ENCODE measurements at places on chromosomes 6 and 20.

DNA sequence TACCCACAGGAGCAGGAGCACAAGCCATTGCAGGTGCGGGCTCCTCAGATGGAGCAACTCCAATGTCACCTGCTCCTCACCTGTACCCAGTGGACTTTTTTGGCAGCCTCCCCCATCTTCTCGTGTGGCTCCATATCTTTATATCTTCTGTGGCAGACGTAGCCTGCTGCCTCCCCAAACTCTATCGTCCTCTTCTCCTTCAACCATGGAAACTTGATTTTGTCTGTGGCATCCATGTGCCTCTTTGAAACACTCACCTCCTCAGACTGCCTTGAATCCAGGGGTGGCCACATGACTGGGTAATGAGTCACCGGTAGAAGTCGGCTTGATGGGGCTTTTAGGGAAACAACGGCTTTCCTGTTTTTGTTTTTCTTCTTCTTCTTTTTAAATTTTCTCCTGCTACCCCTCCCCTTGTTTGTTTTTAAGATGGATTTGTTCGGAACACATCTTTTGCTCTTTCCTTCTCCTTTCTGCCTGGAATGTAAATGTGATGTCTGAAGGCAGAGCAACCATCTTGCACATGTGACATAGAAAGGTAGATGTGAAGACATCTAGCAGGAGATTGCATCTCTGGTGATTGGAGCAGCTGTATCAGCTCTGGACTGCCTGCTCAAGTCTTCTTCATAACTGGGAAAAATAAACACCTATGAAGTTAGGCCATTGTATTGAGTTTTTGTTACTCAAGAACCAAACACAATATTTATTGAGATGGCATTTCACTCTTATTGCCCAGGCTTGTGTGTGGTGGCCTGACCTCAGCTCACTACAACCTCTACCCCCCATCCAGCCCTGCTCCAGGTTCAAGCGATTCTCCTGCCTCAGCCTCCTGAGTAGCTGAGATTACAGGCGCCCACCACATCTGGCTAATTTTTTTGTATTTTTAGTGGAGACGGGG lies 69.9 kb upstream of the DDR1 start:
- DNase-seq: peak; percentile 59

DNA sequence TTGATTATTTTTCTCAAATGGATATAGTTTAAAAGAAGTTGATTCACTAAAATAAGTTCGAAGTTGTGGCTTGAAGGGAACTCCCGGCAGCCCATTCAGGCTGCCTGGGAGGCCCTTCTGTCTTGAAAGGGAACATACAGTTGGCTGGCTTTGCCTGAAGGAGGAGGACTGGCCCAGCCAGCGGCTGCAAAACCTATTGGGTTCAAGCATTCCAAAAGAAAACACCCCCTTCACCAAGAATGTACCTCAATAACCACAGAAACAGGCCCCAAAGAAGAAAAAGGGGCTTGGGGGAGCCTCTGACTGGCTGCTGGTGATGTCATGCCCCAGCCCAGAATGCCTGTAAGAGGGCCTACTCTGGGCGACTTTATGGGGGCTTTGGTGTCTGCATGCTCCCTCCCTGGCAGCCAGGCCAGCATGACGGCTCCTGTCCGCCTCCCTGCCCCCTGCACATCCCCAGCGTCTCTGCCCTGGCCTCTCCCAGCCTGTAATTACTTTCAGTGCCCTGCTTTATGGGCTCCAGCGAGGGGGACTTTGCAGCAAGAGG lies 36.5 kb downstream of the MAFB start:
- no peak for DNase-seq

DNA sequence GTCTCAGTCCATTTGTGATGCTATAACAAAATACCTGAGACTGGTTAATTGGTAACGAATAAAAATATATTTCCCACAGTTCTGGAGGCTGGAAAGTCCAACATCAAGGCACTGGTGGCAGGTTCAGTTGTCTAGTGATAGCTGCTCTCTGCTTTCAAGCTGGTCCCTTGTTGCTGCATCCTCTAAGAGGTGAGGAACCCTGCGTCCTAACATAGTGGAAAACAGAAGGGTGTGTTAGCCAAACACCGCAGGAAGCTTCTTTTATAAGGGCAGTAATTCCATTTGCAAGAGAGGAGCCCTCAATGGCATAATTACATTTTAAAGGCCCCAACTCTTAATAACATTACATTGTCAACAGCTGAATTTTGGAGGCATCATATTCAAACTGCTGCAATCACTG lies 372.7 kb downstream of the ADGRB3 start:
- DNase-seq: no peak

DNA sequence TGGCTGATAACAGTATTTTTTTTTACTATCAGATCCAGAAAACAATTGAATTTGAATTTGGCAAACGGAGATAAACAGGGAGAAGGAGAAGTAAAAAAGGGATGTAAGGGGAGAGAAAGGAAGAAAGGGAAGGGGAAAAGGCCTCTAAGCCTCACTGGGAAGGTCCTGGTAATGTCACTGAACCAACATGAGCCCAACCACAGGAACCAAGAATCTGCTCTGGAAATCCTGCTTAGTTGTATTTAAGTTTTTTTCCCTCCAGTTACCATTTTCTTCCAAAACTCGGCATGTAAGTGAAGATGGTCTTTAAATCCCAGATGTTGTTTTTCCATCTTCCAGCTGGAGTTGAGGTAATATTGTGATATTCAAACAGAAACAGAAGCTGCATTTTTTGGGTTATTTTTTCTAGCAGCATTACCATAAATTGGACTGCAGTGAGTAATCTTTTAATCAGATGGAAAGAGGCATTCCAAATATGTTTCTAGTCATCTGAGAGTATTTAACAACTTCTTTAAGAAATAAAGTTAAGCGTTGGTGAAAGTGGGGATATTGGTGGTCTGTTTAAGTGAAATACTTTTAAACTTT lies 91.1 kb downstream of the TXNDC5 start:
- DNase-seq: peak; percentile 45

DNA sequence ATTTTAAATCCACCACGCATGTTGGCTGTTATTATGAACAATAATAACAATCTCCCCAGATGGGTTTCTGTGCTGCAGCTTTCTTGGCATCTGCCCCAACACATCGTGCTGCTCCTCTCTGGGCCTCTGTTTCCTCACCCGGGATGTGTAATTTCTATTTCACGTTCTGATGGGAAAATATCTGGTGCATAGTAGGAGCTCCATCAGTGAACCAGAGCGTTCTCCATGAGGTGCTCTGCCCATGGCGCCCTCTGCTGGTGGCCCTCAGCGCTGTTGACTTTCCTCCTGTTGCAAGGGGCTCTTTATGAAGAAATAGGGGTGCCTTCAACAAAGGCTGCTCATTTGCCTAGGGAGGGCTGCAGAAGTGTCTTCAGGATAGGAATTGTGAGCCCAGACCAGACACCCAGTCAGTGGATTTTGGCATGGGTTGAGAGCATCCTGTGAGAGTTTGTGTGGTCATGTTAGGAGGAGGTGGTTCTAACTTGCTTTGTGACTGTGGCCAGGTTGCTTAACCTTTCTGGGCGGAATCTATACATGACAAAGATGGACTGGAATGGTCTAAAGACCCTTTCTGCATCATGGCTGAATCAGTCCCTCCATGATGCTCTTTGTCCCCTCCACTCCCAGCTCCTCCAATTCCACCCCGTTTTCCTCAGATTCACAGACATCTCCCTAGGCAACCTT lies 8.1 kb downstream of the SCRT2 start:
- DNase-seq: no peak

GRCh38 chr6:76776876-76777275 lies 686.4 kb downstream of the HTR1B start:
- DNase-seq: peak; percentile 33

- DNase-seq: no peak
Observed at GRCh38 chr6:141906569-141907080, 226.1 kb upstream of the GJE1 start.

- DNase-seq: peak; percentile 74
Observed at GRCh38 chr6:19415605-19416326, 421.4 kb upstream of the ID4 start.

GRCh38 chr6:7924867-7925266 lies 14.3 kb upstream of the TXNDC5 start:
- DNase-seq: no peak

- no peak for DNase-seq
Observed at GRCh38 chr20:49277786-49278035, 146 bp downstream of the ZNFX1 start.

- no peak for DNase-seq
Observed at GRCh38 chr6:12869816-12870432, 153.4 kb downstream of the PHACTR1 start.

DNA sequence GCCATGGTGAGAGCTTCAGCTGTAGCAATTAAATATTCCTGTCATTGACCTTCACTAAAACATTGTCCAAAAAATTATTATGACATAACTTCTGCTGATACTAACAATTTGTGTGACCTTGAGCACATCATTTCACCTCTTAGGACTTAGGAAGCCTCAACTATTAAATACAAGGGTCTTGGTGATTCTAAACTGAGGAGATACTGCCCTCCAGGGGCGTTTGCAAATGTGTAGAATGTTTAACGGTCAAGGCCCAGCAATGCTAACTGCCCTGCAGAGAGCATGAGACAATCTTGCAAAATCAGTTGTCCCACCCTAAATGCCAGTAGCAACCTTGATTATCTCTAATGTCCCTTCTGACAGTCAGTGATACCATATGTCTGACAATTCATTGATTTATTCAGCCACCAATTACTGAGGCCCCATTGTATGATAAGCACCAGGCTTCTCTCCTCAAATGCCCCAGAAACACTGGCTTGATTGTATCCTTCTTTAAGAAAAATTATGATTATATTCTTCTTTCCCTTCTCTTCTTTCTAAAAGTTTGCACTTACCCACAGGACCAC lies 284.1 kb upstream of the PLN start:
- no peak for DNase-seq

DNA sequence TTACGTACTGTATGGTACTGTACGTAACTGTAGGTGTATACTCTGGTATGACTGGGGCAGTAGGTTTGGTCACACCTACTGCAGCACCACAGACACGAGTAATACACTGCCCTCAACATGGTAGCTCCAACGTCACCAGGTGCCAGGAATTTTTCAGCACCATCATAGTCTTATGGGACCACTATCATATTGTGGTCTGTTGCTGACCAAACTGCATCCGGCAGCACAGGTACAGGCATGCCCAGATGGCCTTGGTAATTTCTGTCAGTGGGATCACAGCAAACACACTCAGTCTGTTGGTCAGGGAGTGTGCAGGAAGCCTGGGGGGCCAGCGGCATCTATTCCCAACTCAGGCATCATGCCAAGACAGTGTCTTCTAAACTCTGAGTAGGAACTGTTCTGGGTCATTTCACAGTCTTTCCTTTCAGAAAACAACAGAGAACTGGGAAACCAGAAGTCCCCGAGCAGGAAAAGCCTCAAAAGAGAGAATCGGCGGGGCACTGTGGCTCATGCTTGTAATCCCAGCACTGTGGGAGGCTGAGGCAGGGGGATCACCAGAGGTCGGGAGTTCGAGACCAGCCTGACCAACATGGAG lies 5.8 kb downstream of the YTHDF1 start:
- no peak for DNase-seq

GRCh38 chr6:36133912-36134311 lies 3.6 kb downstream of the MAPK13 start:
- no peak for DNase-seq

DNA sequence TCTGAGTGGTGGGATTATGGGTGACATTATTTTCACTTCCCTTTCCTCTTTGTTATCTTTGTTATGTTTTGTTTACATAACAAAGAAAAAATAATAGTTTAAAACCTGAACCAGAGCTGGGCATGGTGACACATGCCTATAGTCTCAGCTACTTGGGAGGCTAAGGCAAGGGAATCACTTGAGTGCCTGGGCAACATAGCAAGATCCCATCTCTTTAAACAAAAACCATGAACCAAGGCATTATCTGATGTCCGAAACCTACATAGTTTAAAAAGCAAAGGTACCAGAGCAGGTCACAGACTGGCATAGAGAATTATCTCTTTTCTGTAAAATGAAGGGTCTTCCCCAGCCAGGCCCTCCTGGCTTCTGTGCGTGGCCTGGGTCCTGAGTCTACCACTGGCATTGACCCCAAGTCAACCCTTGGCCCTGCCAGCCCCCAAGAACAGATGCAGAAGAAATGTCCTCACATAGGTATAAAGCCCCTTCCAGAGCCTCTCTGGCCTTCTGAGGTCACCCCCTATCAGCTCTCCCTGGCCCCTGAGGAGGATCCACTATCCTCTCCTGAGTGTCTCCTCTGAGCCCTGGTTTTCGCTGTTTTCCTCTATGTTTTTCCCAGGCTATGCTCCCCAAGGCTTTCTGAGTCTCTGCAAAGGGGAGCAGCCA lies 81.3 kb downstream of the TRERF1 start:
- DNase-seq: no peak

DNA sequence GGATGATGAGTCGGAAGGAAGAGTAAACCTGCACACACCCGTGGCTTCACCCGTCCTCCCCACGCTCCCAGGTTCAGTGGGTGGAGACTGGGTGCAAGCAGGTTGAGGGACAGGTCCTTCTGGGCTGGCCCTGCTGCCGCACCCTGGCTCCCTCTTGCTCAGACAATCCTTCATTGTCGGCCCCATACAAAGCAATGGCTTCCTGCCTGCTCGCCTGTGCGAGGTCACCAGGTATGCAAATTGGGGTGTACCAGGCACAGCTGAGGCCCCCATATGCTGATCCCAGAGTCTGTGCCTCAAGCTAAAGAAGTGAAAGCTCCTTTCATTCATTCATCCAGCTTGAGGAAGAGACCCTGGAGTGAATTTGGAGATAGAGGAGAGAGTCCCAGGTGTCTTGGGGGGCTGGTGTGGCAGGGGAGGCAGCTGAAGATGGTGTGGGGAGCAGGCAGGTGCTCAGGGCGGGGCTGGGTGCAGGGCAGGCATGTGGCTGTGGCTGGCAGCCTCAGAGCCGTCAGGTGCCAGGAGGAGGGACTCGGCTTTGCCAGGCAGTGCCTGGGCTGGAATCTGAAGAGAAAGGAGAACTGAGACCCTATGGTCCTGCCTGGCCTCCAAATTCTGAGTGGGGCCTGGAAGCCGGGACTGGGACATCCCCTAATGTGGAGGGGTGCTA lies 4.7 kb downstream of the SLCO4A1 start:
- DNase-seq: no peak

DNA sequence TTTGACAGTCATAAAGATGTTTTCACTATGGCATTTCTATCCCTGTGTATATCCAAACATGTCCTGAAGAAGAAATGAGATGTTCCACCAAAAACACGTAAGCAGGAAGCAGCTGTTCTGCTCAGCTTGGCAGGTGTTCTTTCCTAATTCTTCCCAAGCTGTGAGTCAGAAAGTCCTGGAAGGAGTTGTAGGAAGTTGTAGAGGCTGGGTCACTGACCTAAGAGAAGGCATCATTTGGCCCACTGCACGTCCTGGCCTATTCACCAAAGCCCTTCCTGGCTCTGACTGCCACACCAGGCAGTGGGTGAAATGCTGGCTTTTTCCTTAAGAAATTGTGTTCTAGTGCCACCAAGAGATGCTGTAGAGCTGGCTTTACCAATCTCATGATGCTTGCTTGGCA lies 40.3 kb downstream of the STX11 start:
- no peak for DNase-seq
